ENCODE measurements at places on chromosomes 5 and 9.

DNA sequence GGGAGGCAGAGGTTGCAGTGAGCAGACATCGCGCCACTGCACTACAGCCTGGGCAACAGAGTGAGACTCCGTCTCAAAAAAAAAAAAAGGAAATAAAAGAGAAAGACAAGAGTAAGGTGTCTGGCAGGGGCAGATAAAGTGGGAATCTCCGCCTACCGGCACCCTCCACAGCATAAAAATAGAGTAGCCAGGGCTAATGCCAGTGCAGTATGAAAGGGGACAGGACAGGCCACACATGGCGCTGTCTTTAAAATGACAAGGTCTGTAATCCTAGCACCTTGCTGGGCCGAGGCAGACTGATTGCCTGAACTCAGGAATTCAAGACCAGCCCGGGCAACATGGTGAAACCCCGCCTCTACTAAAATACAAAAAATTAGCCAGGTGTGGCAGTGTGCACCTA lies 7.8 kb downstream of the BICD2 start:
- DNase-seq: no peak

GRCh38 chr5:134077926-134078580 lies 36.4 kb upstream of the TCF7 start:
- no peak for DNase-seq

GRCh38 chr9:111630182-111630963 lies 761 bp upstream of the DNAJC25 start:
- DNase-seq: no peak

- no peak for DNase-seq
These were observed 71.8 kb upstream of the TBC1D2 start for GRCh38 chr9:98327249-98327561.

DNA sequence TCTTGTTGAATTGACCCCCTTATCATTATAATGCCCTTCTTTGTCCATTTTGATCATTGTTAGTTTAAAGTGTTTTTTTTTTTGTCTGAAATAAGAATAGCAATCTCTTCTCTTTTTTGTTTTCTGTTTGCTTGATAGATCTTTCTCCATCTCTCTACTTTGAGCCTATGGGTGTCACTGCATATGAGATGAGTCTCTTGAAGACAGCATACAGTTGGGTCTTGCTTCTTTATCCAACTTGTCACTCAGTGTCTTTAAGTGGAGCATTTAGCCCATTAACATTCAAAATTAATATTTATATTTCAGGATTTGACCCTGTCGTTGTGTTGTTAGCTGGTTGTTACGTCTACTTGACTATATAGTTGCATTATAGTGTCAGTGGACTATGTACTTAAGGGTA lies 135.4 kb downstream of the HMHB1 start:
- DNase-seq: no peak

DNA sequence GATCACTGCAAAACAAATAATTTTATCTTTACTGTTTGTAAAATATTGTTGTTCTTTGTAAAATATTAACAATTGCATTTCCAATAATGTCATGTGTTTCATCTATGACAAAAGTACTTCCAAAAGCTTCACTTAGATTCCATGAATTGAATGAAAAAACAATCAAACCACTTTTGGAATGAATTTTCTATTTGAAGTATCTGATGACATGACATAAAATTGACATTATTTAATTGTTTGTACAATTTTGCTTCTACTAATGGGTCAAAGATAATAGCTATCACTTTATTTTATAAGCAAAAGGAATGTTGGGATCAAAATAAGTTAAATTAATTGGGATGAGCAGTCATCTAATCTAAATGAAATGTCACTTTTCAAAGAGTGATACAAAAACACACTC lies 684.3 kb downstream of the NR2F1-AS1 start:
- no peak for DNase-seq

- peak; percentile 54 for DNase-seq
These were observed 4.9 kb upstream of the HRH2 start for GRCh38 chr5:175652741-175653663.

- no peak for DNase-seq
These were observed 7.2 kb downstream of the S1PR3 start for GRCh38 chr9:88998503-88998902.

GRCh38 chr9:30310711-30311110 lies 2073.7 kb upstream of the ACO1 start:
- no peak for DNase-seq

DNA sequence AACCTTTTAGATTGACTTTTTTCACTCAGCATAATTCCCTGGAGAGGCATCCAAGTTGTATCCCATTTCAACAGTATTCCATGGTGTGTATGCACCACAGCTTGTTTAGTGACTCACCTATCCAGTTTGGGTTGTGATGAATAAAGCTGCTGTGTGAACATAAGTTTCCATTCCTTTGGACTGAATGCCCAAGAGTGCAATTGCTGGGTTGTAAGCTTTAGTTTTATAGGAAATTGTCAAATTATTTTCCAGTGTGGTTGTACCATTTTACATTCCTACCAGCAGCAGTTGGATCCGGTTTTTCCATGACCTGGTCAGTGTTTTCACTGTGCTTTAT lies 60.9 kb upstream of the TMED7 start:
- DNase-seq: no peak

- DNase-seq: no peak
These were observed 17.3 kb downstream of the EQTN start for GRCh38 chr9:27279611-27280010.

DNA sequence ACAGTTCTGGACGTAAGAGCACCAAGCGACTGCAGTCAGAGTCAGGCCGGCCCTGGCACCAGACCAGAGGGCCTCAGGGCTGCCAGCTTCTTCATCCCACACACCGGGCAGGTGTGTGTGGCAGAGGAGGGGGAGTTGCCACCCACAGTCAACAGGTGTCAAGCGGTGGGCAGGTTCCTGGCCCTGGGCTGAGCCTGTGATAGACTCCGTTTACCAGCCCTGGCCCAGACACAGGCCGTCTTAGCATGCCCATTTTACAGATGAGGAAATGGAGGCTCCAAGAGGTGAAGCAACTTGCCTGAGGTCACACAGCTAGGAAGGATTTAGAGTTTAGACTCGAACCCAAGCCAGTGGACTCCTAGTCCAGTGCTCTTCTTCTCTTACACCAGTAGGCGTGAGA lies 71.8 kb downstream of the HMCN2 start:
- DNase-seq: no peak

DNA sequence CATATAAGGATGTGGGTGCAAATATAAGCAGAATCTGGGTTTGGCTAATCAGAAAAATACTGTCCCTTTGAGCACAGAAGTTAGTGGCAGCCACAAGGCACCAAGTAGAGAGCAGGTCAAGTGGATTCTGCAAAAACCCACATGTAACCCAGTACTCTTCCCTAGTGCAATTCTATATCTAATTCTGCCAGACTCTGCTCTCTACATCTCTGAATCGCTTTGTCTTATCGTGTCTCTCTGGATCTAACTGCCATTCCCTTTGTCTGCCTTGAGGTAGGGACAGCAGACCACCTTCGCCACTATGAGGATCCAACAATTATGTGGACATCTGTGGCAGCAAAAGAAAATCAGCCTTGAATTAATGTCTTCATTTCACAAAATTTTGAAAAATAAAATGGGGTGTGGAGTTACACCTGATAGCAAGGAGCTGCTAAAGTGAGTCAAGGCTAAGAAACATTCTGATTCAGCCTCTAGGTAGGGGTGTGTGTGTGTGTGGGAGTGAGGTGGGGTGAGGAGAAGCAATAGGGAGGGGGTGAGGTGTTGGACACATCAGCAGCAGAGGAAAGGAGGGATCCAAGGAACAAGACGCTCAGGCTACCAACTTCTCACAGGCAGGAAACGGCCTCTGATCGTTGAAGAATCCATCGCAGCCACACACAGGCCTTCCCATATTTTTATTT lies 33.7 kb upstream of the ZNF366 start:
- no peak for DNase-seq

DNA sequence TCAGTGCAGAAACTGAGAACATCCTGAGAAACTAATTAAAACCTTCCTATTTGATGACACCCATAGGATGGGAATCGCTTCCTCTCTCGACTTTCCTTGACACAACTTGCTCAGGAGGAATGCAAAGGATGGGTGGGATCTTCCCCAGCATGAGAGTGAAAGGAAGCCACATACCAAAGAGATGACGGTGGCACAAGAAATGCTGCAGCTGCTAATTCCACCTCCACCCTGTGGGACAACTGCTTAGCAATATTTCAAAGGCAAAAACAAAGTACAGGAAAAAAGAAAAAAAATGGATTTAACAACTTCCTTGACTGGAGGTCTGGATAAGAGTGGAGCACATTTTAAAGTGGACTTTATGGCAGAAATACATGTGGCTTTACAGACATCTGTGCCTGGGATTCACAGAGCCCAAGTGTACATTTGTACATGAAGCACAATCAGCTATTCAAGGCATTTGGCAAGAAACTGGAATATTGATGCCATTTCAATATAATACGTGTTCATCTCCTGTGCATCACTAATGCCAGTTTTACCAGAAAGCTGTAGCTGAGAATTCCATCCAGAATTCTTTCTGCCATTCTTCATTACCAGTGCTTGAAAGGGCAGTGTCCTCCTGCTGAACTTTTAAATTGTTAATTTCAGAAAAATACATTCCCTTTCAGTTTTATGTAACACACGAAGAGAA lies 359.2 kb upstream of the ACTBL2 start:
- no peak for DNase-seq

DNA sequence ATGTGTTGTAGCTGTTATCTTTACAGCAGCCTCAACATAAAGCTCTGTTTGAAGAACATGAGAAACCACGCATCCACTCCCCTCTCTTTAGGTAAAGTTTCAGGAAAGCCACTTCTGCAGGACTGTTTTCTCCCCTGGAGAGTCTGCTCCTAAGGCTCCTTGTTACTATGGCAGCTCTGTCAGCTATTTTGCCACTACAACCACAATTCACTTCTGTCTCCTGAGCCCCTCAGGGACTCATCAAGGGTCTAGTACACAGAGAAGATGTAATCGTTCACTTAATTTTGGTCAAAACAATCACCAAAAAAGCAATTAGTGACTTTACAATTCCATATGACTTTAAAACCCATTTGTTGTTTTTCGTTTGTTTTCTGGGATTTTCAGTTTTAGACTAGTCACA lies 157.7 kb downstream of the FBN2 start:
- no peak for DNase-seq

DNA sequence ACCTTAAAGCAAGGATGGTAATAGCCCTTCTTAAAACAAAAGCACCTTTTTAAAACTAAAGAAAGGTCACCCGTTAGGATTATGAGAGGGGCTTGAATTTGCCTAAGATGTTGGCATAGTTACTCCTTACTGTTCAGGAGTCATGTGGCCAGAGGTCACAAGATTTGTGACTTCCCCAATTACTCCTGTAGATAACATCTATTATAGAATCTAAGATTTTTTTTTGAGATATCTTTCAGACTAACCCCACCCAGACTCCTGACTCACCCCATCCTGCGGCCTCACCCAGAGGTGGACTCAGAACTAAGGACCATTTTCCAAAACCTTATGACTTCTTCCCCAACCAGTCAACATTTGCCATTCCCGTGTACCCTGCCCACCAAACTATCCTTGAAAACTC lies 2.4 kb downstream of the CD180 start:
- DNase-seq: no peak

DNA sequence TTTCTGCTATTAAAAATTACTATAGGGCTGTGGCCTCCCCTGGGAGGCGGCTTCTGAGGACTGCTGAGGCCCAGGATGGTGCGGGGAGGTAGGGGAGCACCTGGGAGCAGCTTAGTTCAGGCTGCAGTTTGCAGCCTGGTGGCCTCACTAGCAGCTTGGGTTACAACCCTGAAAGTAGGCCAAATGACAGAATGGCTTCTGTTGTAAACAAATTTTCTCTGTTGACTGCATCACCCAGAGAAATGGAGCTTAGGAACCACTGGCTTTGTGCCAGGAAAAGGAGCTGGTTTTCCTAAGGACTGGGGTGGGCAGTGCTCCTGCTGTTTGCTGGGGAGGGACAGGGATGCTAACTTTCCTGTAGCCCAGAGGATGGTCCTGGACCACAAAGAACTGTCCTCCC lies 130.3 kb downstream of the ENTREP1 start:
- DNase-seq: no peak

- no peak for DNase-seq
These were observed 32.8 kb upstream of the PUM3 start for GRCh38 chr9:2876726-2877125.

DNA sequence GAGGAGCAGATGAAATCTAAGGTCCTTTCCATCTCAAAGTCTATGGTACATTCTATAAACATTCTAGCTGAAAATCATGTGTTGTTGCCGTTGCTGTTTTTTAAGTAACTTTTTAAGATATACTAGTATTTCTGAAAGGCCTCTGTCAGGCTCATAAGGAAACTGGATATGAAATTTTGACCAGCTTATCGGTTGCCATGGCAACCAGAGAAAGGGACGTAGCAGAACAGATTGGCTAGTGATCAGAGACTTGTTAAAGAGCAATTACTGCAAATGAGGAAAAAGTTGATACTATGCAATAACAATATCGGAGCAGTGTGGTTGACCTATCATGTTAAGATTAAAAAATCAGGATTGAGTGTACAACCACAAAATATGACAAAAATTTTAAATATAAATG lies 57.0 kb upstream of the RNF180 start:
- DNase-seq: no peak

DNA sequence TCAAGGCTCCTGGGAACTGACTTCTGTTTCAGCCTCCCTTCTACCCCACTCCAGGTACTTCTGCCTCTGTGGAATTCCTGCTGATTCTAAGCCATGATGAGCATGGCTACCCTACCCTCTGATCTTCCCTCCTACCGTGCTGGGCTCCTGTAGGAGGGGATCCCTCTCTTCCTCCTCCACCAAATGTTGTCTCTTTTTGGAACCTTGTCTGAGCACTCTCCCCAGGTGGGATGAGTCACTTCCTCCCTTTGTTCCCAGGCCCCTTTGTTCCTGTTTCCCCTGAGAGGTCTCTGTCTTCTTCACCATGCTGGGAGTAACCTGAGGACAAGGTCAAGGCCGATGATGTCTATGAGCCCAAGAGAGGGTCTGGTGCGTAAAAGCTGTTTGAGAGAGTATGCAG lies 213.2 kb downstream of the GABBR2 start:
- DNase-seq: no peak

DNA sequence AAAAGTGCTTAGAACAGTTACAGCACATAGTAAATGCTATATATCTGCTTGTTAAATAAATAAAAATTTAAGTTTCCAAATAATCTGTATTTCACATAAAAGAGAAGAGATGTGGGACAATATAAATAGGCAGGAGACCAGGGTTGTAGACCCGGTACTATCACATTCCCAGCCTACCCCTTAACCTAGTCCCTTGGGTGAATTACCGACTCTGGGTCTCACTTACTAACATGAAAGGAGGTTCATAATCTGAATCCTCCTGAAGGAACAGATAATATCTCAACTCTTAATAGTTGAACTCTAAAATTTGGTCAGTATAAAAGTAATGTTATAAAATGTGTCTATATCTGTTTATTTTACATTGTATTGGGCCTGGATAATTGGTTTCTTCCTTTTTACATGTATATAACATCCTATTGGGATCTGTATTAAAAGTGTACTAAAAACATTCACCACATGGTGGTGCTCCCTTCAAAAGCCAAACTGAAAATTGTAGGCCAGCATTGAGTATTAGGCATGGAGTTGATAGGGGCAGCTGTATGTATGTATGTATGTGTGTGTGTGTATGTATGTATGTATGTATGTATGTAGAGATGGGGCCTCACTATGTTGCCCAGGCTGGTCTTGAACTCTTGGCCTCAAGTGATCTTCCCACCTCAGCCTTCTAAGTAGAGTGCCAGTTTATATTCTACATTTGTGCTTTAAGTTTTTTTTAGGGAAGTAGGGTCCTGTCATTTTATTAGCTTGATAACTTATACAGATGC lies 64.2 kb upstream of the ABL1 start:
- DNase-seq: no peak
